Lung (tissue), 17 donors: ENCODE measurements at places on chromosomes 1 and 21. TPM values are rescaled to one million over a fixed set of nuclear protein-coding genes. Genes with fewer than 3 reads are reported as not detected.
A peak's percentile ranks its signal among the peaks of the same experiment; 100 is the strongest.

ALG6 gene
- 25.3 TPM for total RNA-seq

PSMD4 gene
- 147 TPM for total RNA-seq

KIAA1614 gene
- 6.4 TPM for total RNA-seq

CRP gene
- 0.71 TPM for total RNA-seq

TMPRSS15 gene
- total RNA-seq = not detected

DNA sequence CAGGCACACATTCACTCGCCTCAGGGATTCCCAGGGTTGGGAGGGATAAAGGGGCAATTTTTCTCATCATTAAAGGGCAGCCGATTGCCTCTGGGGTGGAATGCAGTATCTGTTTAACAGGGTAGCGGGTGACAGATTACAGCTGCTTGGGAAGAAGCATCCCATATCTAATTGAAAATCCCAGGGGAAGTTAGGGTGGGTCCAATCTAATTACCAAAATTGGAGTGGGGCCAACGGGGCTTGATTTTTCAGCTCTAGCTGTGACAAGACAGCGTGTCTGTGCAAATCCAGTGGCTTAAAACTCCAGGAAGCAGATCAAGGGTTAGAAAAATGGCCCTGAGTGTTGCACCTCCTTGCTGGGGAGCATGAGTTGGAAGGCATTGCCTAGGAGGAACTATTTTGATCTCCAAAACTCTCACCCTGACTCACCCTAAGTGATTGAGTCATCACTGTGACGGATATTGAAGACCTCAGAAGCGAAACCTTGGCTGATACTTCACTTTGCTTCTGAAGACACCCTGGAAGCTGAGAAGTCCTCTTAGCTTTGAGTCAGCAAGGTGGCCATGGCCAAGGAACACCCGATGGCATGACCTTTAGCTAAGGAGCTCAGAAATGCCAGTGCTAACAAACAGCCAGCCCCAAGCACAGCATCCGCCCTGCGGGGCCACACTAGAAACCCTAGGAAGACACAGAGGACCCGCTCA is 46.0 kb downstream of the GRHL3 start:
- DNase-seq = peak; percentile 36

DNA sequence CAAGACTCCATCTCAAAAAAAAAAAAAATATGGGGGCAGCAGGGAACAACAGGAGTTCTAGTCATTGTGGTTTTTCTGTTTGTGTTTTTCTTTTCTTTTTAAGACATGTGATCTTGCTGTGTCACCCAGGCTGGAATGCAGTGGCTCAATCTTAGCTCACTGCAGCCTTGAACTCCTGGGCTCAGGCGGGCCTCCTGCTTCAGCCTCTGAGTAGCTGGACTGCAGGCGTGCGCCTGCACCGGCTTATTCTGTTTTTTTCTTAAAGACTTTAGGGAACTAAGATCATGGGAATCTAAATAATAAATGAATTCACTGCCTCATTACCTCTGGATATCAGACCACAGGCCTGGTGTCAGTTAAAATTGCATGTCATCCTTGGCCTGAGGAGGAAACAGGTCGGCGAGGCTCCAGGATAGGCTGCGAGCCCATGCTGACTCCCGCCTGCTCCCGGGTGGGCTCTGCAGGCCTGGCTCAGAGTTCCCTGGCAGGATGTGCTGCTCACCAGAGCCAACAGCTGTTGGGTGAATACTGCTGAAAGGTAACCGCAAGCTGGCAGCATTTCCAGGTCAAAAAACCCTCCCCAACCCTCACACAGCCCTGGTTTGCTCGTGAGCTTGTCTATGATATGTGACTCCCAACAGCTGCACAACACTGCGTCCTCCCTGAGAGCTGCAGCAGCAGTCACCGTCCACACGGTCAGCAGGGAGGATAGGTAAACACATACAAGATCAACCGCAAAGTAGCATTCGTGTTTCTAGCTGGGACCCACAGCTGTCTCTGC is 58.1 kb downstream of the SCCPDH start:
- peak; percentile 26 for DNase-seq

GRCh38 chr21:33915368-33916199 is at the start of gene ATP5PO:
Gene ATP5PO (minus strand): TSS chr21:33915804. CDS start chr21:33915763, 41 bp downstream.
- DNase-seq = peak; percentile 99

DNA sequence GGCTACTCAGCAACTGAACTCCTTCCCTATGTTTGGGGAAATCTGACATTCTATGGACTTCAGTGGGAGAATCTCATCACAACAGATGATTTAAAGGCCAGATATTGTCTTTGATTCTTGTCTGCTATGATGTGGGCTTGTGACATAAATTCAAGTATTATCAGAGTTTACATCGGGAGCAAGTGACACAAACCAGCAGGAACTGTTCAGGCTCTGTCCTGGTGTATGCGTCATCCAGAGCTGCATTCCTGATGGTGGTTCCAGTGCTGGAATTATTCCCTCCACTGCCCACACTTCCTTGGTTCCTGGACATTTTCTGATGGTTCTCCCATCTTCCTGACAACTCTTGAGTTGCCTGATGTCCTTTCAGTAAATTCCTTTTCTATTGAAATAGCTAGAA is 10.8 kb upstream of the LSM10 start:
- DNase-seq = no peak

DNA sequence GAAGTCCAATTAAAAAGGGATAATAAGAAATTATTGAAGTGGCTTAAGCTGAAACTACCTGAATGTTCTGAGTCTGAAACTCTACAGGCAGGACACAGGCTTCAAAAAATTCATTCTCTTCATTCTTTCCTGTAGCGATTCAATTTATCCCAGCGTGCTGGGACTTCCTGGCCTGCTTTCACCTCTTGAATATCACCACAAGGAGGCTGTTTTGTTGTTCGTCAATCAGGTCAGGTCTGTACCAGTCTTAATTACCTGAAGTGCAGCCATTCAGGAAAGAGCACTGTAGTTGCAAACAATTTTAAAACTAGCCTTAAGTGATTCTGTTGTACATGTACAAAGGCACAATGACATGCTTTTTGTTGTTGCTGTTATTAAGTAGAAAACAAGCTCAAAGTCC is 38.4 kb downstream of the FYB2 start:
- no peak for DNase-seq

GRCh38 chr1:219916257-219916656 is 12.1 kb downstream of the SLC30A10 start:
- no peak for DNase-seq

GRCh38 chr1:6918925-6919511 is 133.8 kb downstream of the CAMTA1 start:
- no peak for DNase-seq

DNA sequence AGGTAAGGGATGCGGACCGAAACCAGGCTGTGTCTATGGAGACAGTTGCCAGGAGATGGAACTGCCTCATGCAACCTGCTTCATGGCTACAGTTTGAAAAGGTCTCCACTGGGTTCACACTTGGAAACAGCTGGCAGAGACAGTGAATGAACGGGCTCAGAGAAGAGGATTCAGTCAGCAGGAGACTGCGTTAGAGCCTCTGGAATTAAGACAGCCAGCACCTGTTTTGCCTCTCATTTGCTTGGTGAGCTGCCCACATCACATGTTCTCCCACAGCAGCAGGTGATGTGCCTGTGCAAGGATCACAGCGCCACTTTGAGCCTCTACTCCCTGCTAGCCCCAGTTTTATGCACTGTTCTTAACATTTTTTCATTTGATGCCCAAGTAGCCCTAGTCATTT is 321.0 kb downstream of the PLPP3 start:
- DNase-seq = no peak

- no peak for DNase-seq
Measured at GRCh38 chr1:226665505-226666163, 73.4 kb downstream of the ITPKB start.

DNA sequence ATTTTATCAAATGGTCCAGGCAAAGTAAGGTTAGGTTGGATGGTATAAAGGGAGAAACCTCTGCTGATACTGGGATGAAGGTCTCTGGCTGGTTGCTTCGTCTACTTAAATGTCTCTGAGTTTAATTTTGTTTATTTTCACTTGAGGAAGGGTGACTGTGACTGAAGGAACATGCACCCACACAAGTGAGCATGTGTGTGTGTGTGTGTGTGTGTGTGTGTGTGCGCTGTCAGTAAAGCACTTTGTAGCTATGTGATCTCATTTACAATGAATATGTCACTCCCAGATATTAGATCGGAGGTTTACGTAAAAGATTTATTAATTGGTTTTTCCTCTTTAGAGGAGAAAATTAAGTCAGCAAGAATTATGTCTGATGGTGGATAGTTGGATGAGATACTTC is 4.4 kb downstream of the FOXD2 start:
- no peak for DNase-seq

GRCh38 chr1:162285149-162285561 is 91.5 kb downstream of the SPATA46 start:
- peak; percentile 89 for DNase-seq

DNA sequence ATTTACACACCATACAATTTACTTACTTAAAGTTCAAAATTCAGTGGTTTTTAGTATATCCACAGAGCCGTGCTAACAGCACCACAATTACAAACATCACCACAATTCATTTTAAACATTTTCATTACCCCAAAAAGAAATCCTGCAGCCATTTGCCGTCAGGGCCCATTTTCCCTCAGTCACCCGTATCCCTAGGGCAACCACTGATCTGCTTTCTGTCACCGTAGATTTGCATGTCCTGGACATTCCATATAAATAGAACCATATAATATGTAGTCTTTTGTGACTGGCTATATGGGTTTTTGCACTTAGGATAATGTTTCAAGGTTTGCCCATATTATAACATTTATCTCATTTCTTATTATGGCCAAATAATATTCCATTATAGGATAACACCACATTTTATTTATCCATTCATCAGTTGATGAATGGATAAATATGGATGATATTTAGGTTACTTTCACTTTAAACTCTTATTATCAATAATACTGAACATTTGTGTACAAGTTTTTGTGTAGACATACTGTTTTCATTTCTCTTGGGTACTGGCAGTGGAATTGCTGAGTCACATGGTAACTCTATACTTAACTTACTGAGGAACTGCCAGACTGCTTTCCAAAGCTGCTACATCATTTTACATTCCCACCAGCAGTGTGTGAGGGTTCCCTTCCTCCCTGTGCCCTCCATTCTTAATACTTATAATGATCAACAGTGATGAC is 68.9 kb downstream of the ST3GAL3 start:
- no peak for DNase-seq

DNA sequence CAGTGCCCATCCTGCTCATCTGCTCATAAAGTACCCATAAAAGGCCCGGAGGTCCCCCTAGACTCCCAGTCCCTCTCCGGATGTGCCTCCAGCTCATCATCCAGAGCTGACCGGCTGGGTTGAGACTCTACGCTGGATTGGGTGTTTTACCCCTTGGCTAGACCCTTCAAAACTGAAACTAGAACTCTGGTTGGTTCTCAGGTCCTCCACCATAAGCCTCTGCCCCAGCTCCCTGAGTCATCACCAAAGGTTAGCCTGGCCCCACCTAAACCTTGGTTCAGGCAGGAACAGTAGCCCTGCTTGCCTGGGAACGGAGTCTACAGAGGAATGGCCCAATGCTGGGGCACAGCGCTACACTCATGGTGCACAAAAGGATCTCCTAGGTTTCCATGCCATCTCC is 75.1 kb downstream of the TLR5 start:
- no peak for DNase-seq

GRCh38 chr21:33514229-33514628 is 22.7 kb upstream of the DNAJC28 start:
- peak; percentile 62 for DNase-seq
